ENCODE measurements at places on chromosomes 1 and 21.

- no peak for DNase-seq
These were observed 19.6 kb upstream of the CBR3 start for GRCh38 chr21:36115138-36115730.

DNA sequence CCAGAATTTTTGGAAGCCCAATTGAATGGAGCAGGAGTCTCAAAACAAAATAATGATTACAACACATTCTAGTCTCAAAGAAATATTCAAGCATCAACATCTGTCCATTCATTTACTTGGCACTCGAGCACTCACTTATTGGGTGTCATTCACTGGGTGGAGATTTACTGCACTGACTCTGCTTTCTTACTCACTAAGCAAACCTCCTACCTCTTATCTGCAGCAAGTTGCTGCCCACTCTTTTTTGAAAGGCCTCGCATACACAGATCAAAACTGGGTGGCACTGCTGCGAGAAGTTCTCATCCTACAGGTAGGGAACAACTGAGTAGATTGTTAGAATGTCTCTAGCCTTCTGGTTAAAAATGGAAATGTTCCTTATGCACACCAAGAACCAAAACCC lies 18.0 kb downstream of the RHBDL2 start:
- DNase-seq, result no peak

- DNase-seq, result no peak
These were observed 25.3 kb upstream of the TMCO1 start for GRCh38 chr1:165793951-165794350.

DNA sequence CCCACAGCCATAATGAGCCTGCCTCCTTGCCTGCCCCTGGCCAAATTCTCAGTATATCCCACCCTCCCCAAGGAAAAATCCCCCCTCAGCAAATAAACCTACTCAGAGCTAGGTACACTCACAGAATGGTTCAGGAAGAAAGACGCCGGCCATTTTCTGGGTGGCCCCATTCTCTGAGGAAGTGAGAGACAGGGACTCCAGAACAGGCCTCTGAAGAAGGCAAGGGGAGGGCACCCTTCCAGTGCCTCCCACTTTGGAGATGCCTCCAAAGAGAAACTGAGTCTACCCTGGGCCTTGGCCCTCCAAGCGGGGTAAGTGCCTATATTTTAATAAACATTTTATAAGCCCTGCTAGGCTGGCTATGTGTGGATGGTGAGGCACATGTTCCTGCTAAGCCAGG lies 2.3 kb downstream of the PACC1 start:
- no peak for DNase-seq

GRCh38 chr1:85142753-85143152 lies 58.1 kb downstream of the SYDE2 start:
- DNase-seq, result no peak

DNA sequence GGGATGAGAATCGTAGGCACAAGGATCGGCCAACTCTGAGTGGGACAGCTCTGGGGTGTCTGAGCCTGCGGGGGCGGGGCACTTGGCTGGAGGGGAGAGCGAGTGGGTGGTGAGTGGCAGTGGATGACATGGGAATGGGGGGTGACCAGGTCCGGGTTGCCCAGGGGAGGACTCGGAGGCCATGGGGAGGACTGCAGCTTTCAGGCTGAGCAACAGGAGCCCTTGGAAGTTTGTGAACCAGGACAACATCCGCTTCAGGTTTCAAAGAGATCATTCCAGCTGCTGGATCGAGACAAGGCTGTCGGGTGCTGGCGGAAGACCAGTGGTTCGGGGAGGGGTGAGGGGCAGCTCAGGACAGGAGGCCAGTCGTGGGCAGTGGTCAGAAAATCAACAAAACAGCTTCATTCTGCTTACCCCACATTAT lies 124.4 kb upstream of the IRF2BP2 start:
- no peak for DNase-seq

GRCh38 chr1:62318756-62319544 lies at the start of gene KANK4:
Gene KANK4 (minus strand): TSS chr1:62319434. CDS start chr1:62281564, 37,870 bp downstream.
- DNase-seq, result no peak

- no peak for DNase-seq
These were observed 30.5 kb downstream of the TMCC2 start for GRCh38 chr1:205258261-205258691.

DNA sequence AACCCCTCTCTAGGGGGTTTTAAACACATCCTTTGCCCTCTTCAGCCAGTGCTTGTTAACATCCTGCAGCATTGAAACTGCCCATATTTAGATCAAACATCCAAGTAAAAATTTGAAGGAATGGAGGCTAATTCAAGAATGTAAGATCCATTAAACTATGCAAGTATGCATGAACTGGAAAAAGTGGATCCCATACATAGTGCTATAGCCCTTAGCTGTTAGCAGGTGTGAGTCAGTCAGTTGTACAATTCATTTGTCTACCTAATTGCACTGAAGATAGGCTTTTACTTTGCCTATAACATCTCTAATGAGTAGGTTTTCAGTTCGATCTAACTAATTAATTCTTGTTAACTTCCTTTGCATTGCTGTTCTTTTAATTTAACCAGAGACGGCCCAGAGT lies 270.9 kb downstream of the LMO4 start:
- no peak for DNase-seq

DNA sequence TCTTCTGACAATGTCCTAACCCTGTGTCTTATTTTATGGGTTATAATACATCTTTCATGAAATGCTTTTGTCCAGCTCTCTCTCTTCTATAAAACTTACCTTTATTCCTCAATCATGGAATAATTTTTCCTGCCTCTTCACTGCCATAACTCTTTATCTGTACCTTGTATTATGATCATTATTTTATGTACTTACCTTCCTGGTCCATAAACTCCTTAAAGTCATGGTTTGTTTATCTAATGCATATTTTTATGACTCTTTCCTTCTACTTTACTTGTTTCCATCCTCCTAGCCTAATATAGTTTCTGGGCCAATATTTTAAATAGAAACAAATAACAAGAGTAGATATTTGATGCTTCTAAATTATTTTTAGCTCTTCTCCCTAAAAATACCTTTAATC lies 65.8 kb upstream of the BMP8A start:
- DNase-seq, result no peak

DNA sequence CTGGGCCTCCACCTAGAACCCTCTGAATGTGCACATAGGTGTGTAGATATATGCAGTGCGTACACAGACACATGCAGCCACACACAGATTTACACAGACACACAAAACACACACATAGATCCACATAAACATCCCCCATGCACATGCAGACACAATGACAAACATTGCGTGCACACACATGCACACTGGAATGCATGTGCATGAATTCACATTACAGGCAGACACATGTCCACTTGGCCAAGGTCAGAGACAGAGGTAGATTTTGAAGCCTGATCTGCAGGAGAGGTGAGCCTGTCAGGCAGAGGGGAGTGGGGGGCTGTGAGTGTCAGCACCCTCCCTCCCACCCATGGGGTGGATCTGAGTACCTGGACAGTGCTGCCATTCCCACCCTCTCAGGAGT lies 338.5 kb downstream of the PTPRU start:
- DNase-seq, result no peak

GRCh38 chr1:24856787-24857506 lies 73.1 kb downstream of the RUNX3 start:
- DNase-seq, result no peak

- DNase-seq, result no peak
These were observed 11.9 kb upstream of the SH2D2A start for GRCh38 chr1:156828400-156829124.

DNA sequence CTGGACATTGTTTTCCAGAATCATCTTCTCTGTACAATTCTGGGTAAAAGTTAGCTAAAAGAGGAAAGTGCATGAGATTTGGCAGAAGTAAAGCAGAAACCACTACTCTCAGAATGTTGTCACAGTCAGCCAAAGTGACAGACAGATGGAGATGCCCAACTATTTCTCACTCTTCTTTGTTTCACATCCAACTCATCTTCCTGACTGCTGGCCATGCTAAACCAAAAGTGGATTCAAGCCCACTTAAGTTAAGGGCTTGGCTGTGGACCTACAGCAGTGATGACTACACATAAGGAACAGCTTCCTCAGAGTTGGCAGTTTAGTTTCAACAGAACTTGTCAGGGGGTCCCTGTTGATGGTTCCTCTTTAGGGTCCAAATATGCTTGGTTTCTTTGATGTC lies 730.2 kb downstream of the LRRIQ3 start:
- DNase-seq, result no peak

GRCh38 chr1:181206513-181206912 lies 118.0 kb downstream of the IER5 start:
- no peak for DNase-seq

DNA sequence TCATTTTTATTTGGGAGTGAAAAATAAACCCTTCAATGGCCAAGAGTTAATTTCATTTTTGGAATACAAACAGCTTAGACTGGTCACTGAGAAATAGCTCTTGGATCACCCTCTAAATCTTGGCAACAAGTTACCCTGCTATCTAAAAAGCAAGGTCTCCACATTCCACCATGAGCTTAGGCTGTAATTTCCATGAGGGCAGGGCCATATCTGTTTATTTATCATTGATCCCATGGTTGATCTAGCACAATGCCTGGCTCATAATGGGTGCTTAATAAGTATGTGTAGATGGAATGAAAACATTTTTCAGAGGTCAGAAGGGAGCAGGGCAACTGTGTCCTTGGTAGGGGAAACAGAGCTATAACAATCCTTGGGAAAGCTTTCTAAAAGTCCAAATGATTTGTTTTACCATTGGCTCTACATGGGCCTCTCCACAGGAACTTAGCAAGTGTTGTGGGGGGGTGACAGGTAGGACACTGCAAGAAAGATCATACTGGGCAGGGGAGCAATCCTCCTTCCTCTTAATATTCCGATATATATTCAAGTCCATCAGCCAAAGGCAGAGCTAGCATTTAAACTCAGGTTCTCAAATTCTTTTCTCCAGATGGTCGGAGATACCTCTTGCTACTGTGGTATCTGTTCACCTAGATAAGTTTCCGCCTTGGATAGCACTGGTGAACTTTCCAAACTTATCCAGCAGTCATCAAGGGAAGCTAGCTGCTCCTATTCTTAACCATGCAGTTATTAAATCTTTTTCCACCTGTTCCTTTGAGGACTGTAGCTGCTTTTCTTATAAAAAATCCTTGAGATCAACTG lies 53.1 kb upstream of the PTCH2 start:
- no peak for DNase-seq

- DNase-seq, result no peak
These were observed 57.5 kb downstream of the ERG start for GRCh38 chr21:38440746-38441145.
